IPS DF 19.7 (cell line): ENCODE measurements at places on chromosomes 5 and 9.

GRCh38 chr9:135505406-135506187 lies 5.1 kb downstream of the MRPS2 start:
- no peak for DNase-seq

DNA sequence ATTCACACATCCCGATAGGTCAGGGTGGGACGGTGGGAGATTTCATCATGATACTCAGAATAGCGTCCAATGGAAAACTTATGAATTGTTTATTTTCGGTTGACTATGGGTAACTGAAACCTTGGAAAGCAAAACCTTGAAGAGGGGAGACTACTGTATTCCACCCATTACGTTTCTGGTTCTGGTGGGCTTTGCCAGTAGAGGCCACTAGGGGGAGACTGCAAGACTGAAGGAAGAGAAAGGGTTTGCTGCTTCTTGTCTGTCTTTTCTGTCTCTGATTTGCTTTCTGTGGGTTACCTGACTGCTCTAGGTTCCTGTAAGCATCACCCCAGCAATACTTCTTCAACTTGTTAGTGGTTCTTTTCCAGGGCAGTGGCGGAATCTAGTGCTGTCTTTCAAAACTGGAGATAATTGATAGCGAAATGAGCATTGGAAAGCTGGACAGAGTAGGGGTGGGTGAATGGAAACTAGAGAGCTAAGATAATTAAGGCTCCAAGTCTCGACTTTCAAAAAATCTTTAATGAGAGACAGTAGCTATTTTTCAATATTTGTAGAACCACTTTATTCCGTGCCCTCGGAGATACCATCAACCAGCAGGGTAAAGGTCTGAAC lies 27.0 kb downstream of the GRIN3A start:
- no peak for DNase-seq

DNA sequence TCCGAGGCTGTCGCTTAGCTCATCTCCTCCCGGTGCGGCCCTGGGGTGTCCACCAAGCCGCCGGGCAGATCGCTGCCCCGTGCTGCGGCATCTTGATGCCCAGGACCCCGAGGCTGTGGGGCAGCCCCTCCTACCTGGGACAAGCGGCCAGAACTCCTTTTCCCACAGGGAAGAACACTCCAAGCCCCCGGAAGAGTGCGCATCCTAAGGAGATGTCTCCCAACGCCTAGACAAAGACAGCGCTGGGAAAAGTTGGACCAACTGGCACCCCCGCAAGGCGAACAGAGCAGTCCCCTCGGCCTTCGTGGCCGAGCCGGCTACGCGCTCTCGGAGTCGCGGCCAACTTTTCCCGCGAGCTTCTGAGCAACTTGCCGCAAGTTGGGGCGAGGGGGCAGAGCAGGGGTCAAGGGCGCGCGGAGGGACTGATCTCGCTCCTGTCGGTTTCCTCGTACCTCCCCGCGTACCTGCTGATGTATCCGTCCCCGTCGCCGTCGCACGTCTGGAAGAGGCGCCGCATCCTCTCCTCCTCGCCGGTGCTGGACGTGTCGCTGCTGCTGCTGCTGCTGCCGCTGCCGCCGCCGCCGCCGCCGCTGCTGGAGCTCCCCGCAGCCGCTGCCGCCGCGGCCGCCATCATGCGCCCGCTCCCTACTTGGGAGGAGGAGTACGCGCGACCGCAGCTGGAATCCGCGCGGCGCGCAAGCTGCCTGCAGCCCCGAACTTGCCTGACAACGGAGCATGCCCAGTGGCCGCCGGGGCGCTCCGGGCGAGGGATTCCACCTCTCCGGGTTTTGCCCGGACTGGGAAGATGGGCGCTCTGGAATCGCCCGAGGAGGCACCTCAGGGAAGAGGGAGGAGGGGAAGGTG lies at the start of gene MCC:
Gene MCC (minus strand): TSS at position 673 of the 864 bp plus-strand sequence.
- no peak for DNase-seq

- DNase-seq, result no peak
These were observed 39.5 kb upstream of the PHF2 start for GRCh38 chr9:93536874-93537273.

DNA sequence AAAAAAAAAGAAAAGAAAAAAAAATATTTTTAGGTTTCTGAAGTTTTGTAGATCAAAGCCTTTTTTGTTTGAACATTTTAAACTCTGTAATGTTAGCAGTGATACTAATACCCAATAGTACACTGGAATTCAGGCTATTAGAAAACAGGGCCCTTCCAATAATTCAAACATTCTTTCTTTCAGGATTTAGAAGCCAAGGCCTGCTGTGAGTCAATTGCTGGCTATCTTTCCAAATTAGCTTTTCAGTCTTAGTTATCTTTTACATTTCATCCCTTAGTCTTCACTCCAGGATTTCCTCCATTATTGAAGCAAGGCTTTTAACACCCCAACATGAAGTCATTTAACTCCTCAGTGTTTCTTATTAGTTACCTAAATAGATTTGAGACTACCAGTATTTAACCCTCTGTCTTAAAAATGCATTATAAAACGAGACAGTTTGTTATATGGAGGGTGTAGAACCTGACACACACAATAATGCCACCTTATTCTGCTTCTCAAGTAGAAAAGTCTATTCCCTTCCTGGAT lies 951.9 kb upstream of the DMAC1 start:
- no peak for DNase-seq

- DNase-seq, result no peak
These were observed 11.5 kb upstream of the SHOC1 start for GRCh38 chr9:111806259-111806658.

DNA sequence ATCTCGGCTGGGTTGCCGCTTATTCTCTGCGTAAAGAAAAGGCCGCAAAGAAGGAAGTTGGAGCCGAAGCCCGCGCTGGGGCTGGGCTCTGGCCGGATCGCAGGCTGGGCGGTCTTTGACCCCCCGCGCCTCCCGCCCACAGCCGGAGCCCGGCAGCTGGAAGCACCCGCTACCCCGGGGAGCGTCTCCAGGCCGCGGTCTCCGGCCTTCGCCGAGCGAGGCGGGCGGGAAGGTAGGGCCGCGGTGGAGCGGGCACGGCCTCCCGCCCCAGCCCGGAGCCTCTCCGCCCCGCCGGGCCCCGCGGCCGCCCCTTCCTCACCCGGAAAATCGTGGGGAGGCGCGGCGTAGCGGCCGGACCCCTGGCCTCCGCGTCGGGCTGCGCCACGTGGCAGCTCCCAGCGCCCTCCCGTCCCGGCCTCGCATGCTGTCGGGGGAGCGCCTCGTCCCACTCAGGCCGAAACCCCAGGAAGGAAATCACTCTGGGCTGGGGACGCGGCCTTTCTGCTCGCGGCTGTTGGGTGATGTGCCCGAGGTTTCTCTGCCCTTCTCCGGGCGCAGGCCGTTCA lies 12.0 kb downstream of the FOXD1 start:
- DNase-seq, result no peak

DNA sequence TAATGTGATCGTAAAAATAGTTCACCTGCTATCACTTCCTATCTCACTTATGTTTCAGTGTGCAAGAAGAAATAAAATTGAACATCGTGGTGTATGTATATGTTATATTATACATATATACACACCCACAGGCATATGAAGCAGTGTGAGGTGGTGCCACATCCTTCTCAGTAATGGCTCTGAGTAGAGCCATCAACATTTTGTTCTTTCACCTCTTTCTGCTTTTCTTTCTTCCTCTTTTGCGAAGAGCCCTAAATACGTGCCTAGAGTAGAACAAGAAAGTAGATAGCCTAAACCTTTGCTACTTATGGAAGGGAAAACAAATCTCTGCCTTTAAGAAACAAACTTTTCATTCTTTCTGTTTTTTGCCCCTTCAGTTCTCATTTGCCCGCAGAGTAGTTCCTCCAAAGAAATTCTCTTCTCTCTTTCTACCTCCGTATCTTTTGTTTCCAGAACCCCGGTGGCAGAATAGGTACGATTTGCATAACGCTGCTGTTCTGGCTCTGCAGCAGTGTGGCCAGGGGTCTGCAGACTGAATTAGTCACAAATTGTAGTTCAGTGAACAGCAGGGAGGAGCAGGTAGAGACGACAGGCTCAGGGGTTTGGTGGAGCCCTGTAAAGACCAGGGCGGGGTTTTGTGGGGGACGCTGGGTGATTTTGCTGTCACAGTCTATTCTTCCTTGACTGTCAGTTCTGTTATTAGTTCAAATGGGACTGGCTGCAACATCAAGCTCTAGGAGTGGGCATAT lies 40.5 kb upstream of the PJA2 start:
- DNase-seq, result no peak

GRCh38 chr5:96344678-96345577 lies 88.1 kb downstream of the PCSK1 start:
- no peak for DNase-seq

- no peak for DNase-seq
These were observed 243.9 kb upstream of the KLF4 start for GRCh38 chr9:107733523-107733894.
